ENCODE measurements at places on chromosomes 1 and 21. TPM values are rescaled to one million over a fixed set of nuclear protein-coding genes. Genes with fewer than 3 reads are reported as not detected.

DNA sequence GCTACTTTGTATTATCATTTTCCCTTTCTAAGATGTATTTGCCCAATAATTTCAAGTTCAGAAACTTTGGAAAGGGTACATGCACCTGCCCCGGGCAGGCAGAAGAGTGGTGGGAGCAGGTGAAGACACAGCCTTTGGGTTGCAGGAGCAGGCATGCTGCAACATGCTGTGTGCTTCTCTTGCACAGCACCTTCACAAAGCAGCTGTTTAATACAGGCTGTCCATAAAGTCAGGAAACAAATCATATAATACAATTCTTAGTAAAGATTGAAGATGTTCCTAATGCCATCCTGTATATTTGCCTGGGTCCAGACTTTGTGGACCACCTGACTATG, 182.9 kb downstream of the ZNF281 start:
- H3K27ac ChIP-seq: no peak overlapping the region
- H3K27me3 ChIP-seq: no peaks in the 10 kb centered on the region
- no peak overlapping the region for H3K4me3 ChIP-seq

DNA sequence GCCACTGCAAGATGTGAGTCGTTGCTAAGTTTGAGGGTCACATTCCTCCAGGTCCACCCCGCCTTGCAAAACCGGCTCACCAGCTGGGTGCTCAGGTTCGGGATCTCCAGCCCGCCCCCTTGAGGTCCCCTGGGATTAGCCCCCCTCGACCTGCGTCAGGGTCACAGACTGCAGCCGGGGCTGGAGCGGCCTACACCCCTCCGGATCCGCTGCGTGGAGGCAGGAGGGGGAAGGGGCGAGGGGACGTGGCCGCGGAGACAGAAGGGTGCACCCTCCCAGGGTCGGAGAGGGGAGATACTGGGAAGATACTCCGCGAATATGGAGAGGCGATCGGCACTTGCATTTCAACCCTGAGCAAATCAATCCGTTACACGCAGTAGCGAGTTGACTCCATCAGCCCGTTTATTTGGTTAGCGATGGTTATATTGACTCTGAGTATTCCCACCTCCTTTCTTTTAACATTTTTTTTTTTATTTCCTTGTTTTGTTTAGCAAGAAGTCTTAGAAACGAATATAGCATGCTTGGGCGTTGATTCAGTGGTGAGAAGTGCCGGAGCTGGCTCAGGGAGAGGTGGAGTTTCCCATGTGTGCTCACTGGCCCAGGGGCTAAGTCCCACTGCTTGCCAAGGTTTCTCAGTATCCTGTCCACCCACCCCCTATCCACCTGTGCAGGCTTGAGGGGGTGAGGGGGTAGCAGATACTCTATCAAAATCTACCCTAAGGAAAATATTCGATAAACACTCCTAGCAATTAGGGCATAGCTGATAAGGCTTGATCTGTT, 997 bp downstream of the IFNAR2 start:
- no peaks in the 10 kb centered on the region for H3K4me1 ChIP-seq
- DNase-seq: peak; percentile 40
- no peaks in the 10 kb centered on the region for H3K27me3 ChIP-seq

DNA sequence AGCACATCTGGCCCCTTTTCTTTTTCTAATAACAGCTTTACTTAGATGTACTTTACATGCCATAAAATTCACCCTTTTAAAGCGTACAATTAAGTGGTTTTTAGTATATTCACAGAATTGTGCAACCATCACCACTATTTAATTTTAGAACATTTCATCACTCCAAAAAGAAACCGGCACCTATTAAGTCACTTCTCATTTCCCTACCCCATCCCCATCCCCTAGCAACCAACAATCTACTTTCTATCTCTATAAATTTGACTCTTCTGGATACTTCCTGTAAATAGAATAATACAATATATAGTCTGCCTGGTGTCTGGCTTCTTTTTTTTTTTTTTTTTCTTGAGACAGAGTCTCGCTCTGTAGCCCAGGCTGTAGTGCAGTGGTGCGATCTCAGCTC, 59.5 kb upstream of the ENAH start:
- no peak overlapping the region for H3K4me3 ChIP-seq
- H3K27me3 ChIP-seq: no peaks in the 10 kb centered on the region

Gene AGBL4
- 5.8 TPM for total RNA-seq

DNA sequence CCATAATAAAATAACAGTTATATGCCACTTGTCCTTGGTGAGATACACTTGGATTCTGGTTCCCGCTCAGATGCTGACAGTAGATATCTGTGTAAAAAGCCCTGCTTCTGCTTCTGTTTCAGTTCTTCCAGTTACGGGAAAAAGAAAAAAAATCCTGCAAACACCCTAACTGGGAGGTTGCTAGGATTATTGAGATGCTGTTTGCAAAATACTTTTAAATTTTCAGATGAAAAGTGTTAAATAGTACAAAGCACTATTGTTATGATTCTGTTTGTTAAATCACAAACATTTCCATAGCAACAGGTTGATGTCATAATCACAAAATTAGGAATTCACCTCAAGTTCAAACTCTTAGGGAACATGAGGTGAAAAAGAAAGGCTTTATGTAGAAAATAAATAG, 232.3 kb downstream of the HMCN1 start:
- H3K36me3 ChIP-seq: no peaks in the 10 kb centered on the region
- H3K4me1 ChIP-seq: no peaks in the 10 kb centered on the region
- no peak overlapping the region for H3K27ac ChIP-seq
- no peaks in the 10 kb centered on the region for H3K27me3 ChIP-seq
- no peak for DNase-seq

GRCh38 chr1:25140073-25140797, 92.1 kb downstream of the SYF2 start:
- no peaks in the 10 kb centered on the region for H3K27me3 ChIP-seq
- H3K27ac ChIP-seq: no peak overlapping the region
- H3K4me1 ChIP-seq: no peaks in the 10 kb centered on the region
- no peaks in the 10 kb centered on the region for H3K36me3 ChIP-seq
- no peak overlapping the region for H3K4me3 ChIP-seq

GRCh38 chr1:178540646-178541045, 27.7 kb downstream of the TEX35 start:
- DNase-seq: no peak
- no peaks in the 10 kb centered on the region for H3K4me1 ChIP-seq
- no peaks in the 10 kb centered on the region for H3K36me3 ChIP-seq
- no peaks in the 10 kb centered on the region for H3K27me3 ChIP-seq
- no peak overlapping the region for H3K4me3 ChIP-seq
- H3K27ac ChIP-seq: no peak overlapping the region

- H3K4me1 ChIP-seq: peaks cover 16% of the 10 kb centered on the region
- no peak overlapping the region for H3K4me3 ChIP-seq
- H3K36me3 ChIP-seq: no peaks in the 10 kb centered on the region
- no peaks in the 10 kb centered on the region for H3K27me3 ChIP-seq
- no peak for DNase-seq
These were observed 50.9 kb downstream of the SLC44A3 start for GRCh38 chr1:94871031-94871430.
